ENCODE measurements at places on chromosomes 5 and 9.

DNA sequence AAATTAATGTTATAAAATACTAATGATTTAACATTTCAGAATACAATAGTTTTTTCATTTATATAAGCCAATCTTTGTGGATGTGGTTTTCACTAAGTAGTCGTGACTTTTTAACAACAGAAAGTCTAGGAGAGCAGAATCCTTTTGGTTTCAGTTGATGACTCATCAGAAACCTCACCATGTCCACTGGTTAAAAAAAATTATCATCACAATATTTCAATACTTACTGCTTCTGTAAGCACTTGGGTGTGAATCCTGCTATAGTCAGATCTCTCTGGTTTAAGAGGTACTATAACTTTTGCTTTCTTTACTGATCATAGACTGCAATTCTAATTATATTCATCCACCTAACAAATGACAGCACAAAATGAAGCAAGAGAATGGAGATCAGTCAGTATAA, 77.2 kb downstream of the MRPS30 start:
- no peak for DNase-seq

GRCh38 chr9:36843964-36844363, 190.1 kb downstream of the PAX5 start:
- no peak for DNase-seq

DNA sequence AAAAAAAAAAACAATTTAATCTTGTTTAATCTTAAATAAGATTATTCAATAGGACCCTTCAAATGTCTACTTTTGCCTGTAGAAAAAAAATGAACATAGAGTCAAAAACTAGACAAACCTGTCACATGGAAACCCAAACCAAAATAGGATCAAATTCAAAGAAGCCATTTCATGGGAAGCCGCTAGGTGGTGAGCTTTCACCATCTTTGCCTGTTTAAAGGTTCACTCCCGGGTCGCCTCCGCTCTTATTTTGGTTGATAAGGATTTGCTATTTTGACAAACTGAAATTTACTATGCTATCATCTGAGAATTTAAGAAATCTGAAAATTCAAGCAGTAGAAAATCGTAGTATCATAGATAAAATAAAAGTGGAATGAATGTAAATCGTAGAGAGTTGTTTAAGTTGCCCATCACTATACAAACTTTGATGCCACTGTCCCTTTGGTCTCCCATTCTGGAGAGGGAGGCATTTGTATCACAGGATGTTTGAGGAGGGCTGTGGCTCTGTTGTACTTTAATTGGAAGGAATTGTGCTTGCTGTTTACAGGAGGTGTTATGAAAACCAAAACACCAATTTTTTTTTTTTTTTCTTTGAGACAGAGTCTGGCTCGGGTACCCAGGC, 43.5 kb upstream of the DNAH5 start:
- no peak for DNase-seq

- DNase-seq = no peak
These were observed 94.0 kb downstream of the SPATA31D1 start for GRCh38 chr9:82082563-82082962.

DNA sequence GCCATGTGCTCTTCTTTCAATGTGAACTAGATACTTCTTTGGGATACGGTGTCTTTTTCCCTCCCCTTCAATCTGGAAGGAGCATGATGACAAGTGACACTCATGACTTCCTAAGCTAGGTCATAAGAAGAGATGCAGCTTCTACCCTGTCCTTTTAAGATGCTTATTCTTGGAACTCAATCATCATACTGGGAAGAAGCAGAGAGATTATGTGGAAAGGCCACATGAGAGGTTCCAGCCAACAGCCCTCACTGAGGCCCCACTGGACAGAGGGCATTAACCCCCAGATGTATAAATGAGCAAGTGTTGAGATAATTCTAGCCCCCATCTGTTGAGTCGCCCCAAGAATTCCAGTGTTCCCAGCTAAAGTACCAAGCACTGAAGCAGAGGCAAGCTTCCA, 29.3 kb upstream of the HTR4 start:
- DNase-seq = no peak

DNA sequence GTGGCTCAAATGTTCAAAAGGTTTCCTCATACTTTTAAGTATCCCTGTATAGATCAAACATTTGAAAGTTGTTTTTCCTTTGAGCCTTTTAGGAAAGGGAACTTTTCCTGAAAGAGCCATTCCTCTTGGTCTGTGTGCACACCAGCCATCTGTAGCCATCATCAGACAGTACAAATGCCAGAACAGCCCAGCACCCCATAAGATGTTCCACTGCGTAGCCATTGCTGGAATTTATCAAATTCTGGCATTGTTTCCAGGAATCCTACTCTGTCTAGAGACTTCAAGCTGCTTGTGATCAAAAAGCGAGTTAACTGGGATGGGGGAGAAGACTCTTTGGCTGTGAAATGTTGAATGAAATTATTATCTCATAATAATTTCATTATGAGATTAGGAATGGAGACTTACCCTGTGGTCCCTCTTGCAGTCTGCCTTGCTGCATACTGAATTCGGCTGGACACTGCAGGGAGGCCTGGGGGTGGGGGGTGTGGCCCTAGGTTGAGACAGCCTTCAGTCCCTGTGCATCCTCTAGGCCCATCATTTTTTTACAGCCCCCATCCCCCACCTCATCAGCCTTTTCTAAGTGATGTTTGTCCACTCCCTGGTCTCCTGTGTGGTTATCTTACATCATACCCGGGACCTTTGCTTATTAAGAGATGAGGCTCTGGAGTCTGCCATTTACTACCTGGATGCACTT, 99.8 kb downstream of the RALGPS1 start:
- no peak for DNase-seq

DNA sequence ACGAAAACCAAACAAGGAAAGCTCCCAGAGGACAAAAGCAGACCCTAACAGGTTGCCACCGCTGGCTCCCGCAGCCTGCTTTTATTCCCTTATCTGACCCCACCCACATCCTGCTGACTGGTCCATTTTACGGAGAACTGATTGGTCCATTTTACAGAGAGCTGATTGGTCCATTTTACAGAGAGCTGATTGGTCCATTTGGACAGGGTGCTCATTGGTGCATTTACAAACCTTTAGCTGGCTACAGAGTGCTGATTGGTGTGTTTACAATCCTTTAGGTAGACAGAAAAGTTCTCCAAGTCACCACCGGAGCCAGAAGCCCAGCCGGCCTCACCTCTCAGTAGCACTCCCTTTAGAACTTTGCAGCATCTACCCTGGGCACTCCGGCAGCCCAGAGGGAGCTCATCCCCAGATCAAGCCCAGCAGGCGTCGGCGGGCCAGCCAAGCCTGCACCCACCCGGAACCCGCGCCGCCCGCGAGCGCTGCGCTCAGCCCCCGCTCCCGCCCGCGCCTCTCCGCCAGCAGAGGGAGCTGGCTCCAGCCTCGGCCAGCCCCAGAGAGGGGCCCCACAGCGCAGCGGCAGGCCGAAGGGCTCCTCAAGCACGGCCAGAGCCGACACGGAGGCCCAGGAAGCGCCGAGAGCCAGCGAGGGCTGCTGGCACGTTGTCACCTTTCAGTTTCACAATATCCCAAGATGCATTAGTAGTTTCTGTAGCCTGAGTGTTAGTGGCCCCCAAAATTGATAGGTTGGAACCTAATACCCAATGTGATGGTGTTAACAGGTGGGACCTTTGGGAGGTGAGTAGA, 35.3 kb upstream of the CLPTM1L start:
- DNase-seq = no peak

DNA sequence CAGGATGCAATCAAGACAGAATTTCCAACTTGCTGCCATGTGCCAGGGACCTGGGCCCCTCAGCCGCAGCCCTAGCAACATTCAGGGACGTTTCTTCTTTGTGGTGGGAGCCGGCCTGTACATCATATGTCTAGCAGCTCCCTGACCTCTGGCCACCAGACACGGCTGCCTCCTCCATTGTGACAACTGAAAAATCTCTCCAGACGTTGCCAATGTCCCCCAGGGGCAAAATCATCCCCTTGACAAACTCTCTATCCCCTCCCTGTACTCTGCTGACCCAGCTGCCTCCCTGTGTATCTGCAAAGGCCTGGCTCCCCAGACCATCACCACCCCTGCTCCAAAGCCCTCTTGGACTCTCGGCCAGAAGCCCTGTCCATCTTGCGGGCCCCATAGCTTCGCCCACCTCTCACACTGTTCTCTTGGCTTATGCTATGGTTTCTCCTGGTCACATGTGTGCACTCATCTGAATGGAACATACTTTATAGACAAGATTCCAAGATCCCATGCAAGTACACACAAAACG, 40.8 kb downstream of the BICD2 start:
- no peak for DNase-seq

DNA sequence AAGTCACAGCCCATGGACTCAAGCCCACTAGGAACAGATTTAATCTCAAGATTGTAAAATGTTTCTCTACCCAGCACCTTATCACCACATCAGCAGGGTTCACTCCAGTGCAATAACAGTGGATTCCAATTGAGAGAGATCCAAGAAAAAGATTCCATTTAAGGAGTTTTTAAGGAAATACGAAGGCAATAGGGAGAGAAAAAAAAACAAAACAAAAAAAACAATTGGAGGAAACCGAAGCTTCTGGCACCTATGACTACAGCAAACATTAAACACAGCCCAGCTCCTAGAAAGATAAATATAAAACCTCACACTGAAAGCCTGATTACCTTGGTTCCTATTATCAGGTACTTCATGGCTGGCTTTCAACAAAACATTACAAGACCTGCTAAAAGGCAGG, 192.7 kb downstream of the DAB2IP start:
- DNase-seq = no peak

DNA sequence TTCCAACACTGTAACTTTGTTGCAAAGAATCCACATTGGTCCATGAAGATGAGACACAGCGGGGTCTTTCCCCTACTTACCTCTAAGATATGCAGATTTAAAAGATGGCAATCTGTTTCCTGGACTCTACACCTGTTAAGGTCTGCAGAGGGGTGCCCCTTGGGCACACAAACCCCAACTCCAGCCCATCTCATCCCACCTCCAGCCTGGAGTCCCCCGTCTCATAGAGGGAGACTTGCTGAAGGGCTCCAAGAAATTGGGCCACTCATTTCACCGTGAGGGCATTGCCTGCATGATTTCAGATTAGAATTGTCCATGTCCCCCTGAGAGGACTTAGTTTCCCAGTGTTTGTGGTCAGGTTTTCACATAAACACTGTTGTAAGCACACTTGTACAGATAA, 365.7 kb downstream of the IRX2 start:
- no peak for DNase-seq

DNA sequence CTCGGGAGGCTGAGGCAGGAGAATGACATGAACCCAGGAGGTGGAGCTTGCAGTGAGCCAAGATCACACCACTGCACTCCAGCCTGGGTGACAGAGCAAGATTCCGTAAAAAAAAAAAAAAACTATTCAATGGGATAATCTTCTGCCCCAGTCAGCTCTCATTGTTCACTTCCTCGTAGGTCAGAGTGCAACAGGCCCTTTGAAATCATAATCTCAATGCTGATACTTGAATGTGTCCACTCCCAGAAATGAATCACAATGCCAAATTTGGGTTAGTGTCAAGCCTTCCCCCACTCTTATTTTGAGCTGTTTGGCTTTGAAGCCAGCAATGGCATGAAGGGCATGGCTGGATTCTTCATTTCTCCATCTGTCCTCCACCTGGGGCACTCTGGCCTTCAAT, 610.3 kb upstream of the KLF4 start:
- no peak for DNase-seq
